Choroid plexus epithelial cell (primary cell): ENCODE measurements at places on chromosomes 6 and 20.

DNA sequence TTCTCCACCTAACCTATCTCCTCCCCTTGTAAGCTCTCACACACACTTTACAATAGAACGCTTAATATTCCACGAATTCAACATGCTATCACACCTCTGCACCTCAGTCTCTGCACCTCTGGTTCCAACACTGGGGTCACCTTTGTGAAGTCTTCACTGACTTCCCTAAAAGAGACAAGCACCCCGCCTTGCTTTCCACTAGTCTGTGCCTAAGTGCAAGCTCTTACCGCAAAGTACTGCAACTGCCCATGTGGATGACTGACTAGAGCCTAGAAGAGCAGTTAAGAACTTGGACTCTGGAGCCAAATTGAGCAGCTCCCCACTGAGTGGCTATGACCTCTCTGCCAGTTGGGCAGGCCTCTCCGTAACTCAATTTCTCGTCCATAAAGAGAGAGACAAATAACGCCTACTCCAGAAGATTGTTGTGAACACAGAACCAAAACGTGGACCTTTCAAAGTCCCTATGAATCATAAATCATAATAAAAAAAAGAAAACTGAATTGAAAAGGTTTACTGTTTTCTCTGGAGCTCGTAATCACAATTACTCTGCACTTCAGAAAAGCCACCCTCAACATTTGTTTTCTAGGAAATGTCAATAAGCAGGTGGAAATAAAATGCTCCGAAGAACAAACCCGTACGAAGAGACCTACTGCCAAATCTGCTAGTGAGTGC, 1.2 kb downstream of the IFNGR1 start:
- peak; percentile 73 for DNase-seq

DNA sequence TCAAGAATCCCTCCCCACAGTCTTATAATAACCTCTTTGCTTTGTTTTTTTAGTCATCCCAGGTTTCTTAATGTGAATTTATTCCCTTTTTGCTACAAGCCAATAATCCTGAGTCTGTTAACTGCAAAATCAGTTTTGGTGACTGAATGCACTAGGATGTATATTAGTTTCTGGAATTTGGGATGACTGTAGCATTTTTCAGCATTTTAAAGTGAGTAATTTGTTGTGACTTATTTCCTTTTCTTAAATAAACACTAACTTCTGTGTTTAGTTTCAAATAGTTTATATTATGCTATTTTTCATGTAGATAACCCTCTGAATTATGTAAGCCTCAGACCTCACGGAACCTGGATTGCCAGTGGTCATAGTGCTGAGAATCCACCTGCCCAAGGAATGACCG, 5.5 kb downstream of the CST1 start:
- DNase-seq, result no peak

DNA sequence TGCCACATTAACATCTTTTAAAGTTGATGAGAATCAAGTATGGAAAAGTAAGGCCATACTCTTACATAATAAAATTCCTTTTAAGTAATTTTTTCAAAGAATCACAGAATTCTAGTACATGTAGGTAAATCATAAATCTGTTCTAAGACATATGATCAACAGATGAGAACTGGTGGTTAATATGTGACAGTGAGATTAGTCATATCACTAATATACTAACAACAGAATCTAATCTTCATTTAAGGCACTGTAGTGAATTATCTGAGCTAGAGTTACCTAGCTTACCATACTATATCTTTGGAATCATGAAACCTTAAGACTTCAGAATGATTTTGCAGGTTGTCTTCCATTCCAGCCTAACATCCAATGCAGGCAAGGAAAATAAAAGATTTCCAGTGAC, 11.6 kb downstream of the PLN start:
- DNase-seq, result no peak

- no peak for DNase-seq
Observed at GRCh38 chr6:15246666-15247499, 1.0 kb downstream of the JARID2 start.

DNA sequence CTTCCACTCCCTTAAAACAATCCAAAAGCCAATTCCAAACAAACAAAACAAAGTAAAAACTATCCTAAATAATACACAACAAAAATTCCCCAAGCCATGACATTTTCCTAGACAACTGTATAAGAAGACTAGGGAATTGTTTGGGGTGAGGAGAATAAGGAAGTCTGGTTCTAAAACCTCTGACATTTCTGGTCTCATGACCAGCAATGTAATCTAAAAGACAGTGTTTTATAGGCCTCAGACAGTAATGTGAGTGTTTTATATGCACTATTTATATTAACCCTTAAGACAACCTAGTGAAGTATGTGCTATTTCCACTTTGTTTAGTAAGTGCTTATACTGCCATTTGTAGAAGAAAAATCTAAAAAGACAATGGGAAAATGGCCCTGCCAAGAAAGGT, 13.0 kb upstream of the RCAN2 start:
- DNase-seq, result no peak

- no peak for DNase-seq
Observed at GRCh38 chr6:166285233-166285632, 23.0 kb downstream of the PRR18 start.

DNA sequence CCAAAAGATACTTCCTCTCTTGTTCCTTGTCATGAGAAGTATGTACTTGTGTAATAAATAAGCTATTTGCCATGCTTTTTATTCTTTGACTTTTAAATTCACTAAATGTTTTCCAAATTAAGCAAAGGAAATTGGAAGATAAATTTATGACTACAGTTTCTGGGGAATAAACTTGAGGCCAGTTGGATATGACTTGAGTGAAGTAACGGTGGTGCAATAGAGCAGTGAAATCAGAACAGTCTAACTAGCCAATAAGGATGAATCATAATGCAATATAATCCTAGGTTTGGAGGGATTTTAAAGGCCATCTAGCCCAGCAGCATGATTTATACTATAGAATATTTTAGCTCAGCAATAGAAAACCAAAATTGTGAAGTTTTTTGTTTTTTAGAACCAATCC, 183.8 kb upstream of the TCF21 start:
- peak; percentile 83 for DNase-seq

DNA sequence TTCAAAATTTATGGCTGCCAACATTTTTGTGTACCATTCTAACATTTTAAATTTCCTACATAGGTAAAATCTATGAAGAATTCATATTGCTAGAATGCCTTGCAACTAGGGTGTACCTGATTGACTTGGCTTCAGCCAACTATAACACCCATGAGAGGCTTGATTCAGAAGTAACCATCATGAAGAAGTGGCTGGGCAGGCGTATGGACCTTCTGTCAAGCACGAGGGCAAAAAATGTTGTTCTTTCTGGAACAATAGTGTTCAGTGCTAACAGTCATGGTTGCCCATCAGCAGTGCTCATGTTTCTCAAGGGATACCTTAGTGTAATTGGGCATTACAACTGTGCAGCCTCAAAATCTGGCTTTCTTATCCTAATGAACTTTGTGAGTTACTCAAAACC, 42.9 kb downstream of the ID4 start:
- no peak for DNase-seq

DNA sequence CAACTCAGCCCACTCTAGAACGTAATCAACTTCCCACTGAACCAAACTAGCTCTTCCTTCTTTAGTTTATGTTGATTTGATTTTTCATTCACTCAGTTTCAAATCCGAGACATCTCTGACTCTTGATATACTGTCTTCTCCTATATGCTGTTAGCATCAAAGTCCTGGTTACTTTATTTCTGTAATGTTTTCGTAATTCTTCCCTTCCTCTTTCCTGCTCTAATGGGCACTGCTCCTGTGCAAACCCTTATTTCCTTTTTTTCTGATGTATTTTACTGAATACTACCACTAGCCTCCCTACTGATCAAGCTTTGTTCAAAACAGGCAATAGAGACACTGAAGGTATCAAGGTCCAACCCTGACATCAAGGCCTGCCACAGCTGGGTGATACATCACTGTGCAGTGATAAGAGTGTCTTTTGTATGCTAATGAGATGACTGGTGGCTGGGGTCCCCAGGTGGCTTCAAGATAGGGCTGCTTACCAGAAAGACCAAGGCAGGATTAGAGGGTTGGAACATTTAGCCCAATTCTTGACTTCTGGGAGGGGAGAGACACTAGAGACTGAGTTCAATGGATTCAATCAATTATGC, 95.2 kb downstream of the KIF13A start:
- DNase-seq, result no peak

GRCh38 chr6:156590482-156590881, 186.7 kb upstream of the ARID1B start:
- no peak for DNase-seq

DNA sequence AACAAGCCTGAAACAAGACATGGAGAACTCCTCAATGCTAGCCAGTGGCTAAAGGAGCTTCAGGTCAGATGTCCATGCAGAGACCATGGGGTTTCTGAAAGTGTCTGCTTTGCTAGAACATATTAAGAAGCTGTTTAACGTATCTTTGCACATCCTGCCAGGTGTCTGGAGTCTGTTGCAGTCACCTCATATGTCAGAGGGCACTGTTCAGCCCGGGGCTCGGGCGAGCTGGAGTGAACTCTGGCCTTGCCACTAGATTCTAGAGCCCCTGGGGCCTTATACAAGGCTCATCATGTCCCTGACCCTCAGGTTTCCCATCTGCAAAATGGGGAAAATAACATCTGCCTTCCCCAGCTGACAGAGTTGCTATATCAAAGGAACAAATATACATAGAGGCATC, 59.0 kb downstream of the PRDM1 start:
- DNase-seq, result no peak

- peak; percentile 10 for DNase-seq
Observed at GRCh38 chr6:73929405-73929804, 233.4 kb downstream of the CD109 start.

GRCh38 chr6:106692112-106692818, 62.9 kb downstream of the QRSL1 start:
- DNase-seq, result peak; percentile 55

DNA sequence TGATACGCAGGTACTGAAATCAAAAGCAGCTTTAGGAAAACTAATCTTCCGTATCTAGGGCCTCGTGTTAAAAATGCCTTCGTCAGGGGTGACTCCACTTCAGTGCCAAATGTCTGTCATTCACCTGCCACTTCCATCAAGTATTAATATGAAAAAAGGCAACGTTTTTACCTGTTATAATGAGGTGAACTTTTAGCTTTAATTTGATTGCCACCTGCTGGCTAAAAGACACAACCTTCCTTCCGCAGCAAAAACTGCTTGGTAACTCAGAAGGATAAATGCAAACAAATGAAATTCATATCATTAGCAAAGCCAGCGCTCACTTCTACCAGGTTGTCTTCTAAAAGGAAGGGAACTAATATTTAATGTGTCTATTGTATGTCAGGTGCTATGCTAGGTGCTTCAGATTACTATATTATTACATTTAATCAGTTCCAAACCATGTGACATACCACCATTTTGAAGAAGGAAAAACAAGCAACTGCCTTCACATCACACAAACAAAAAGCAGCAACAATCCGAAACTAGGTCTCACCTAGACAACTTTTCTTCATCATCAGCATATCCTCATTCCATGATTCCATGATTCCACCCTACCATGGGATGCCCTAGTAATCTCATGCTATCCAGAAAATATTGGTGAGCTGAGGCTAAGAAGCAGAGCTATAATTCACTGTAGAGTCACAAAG, 20.6 kb upstream of the ARHGAP18 start:
- DNase-seq, result peak; percentile 69

DNA sequence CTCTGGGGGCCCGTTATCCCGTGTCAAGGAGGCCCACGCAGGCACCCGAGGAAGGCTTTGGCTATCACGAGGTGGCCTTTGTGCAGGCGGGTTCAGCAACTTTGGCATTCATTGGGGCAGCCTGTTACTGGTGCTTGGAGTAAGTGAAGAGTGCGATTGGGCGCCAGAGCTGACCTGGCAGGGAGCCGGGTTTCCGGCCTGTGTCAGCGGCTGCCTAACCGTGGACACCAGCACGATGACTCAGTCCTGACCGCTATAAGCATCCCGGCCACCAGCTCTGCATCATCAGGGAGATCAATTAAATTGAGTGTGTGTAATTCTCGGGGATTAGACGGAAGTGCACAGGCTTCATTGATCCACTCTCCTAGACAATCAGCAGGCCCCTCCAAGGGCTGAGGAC, 45.9 kb downstream of the CDH4 start:
- peak; percentile 65 for DNase-seq

DNA sequence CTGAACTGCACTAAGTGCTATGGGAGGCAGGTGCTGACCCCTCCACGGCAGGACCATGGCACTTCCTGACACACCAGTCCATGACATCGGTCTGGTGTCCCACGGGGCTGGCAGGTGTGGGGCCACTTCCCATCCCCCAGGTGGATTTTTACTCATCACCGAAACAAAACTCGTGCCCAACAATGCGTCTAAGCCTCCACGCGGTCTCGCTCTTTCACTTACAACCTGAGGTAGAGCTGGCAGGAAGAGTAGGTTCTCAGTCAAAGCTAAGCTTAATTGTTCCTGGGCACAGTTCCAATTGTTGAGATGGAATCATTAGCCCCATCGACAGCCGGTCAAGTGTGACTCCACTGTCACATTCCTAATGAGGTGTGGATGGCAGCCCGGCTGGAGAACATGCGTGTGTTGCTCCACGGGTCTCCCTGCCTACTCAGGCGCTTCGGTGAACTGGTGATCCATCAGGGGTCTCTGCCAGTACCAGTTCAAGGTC, 125.7 kb downstream of the SLC23A2 start:
- no peak for DNase-seq

DNA sequence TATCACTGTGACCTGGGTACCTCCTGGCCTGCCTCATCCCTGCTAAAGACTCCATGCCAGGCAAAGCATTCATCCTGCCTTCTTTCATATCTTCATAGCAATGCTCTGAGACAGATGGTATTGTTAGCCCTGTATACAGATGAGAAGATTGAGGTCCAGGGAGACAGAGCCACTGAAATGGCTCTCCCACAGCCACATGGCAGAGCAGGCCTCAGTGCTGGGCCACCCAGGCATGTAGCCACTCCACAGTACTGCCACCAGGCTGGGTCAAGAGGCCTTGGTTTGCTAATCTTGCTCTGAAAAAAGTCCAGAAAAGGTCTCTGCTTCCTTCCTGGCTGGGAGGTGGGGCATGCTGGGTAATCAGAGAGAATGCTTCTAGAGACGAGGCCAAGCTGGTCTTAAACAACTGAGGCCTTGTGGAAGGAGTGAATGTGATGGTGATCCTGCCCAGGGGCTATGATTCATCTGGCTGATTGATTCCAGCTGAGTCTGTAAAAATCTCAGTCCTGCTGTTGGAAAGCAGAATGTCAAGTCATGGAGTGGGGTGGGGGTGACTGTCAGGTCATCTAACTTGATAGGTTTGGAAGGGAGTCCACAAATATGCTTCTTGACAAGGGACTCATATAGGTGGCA, 29.8 kb downstream of the HM13 start:
- DNase-seq, result peak; percentile 91

DNA sequence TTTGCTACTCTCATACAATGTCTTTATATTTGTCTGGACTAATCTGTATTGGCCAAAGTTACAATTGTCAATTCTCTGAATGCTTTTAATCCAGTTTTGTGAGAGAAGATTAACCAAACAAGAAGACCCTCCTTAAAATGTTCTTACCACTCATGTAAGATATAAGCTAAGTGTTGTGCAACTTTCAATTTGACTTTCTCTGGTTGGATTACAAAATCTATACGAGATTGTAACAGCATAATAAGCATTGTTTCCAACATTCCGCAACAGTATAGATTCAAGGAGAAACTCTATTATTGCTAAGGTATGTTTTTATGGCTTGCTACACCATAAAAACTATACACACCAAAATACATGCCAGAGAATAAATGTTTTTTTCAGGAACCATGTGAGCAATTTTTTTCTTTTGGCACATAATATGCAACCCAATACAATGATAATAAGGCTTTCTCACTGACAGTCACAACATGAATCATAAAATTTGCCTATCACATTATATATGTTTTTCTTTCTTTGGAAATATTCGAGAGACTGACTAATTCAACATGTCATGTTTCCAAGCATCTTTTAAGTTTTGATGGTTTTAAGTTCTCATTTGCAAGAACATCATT, 12.2 kb upstream of the TRPC4AP start:
- peak; percentile 16 for DNase-seq
